ENCODE measurements at places on chromosomes 2 and 18.

GRCh38 chr2:149380205-149380604 lies 49.8 kb downstream of the LYPD6 start:
- DNase-seq = no peak

- no peak for DNase-seq
These were observed 198.5 kb downstream of the UBE2E3 start for GRCh38 chr2:181178823-181179412.

GRCh38 chr2:217650716-217651360 lies 352.0 kb downstream of the TNS1 start:
- no peak for DNase-seq

- DNase-seq = no peak
These were observed 19.5 kb upstream of the TNS1 start for GRCh38 chr2:218022131-218022850.

- DNase-seq = no peak
These were observed 38.2 kb upstream of the EPHA4 start for GRCh38 chr2:221610255-221610654.

GRCh38 chr2:75098856-75099255 lies 100.5 kb downstream of the TACR1 start:
- DNase-seq = no peak

- DNase-seq = no peak
These were observed 209.6 kb downstream of the CYP26B1 start for GRCh38 chr2:71938108-71938507.

DNA sequence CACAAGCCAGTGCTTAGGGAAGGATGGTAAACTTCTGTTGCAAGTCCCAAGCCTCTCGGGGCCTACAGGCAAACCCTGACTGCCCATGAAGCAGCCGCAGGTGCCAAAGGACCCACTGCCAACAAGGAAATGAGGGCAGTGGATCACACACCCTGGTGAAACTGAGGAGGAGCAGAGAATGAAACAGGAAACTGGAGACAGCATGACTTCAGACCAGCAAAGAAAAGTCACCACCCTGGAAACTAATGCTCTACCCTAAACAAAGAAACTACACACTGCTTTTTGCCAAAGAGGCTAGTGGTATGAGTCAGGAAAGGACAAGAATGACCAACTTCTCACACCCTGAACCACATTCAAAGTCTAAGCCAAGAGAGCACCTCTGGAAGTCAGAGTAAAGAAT lies 97.2 kb downstream of the MYO5B start:
- DNase-seq = no peak

GRCh38 chr18:58024139-58024538 lies 19.9 kb upstream of the NEDD4L start:
- DNase-seq = no peak

- no peak for DNase-seq
These were observed 608.1 kb upstream of the REG3G start for GRCh38 chr2:78417355-78417754.

Measured in stimulated activated CD8-positive, alpha-beta memory T cell treated with anti-CD3 and anti-CD28 coated beads, Interleukin-7, amount 100 ng/mL, for 1 hour (primary cell).